Activated T-helper 1 cell treated with Interleukin-2 at 50 U/mL for 16 hours (primary cell): ENCODE measurements at places on chromosomes 11 and 22.
A peak's percentile ranks its signal among the peaks of the same experiment; 100 is the strongest.

DNA sequence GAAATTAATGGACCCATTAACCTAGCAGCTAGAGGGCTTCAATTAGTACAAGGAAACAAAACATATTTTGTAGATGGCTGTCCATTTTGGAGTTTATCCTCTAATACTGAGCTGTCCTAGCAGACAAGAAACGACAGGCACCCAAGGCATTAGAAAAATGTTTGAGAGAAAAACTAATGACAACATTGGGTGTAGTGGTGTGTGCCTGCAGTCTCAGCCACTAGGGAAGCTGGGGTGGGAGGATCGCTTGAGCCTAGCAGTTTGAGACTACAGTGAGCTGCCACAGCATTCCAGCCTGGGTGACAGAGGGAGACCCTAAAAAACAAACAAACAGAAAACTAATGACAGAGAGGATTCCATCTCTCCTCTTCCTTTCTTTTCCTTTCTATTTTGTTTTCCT is 1.5 kb downstream of the A4GALT start:
- no peak for DNase-seq

DNA sequence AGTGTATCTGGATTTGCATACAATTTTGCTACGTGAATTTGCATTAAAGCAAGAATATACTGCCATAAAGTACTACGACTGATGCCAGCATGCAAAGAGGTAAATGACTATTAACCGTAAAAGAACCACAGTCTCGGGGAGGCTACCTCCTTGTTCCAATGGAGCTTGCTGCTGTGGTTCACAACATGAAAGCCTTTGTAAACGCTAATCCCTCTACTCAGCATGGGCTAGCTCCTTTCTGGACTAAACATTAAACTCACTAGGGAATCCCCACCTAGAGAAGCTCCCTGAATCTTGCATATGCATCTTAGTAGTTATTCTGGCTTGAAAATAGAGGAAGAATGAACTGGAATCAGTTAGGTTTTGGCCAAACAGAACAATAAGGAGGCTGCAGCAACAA is 60.5 kb upstream of the ARHGAP32 start:
- no peak for DNase-seq

- DNase-seq = no peak
Observed at GRCh38 chr11:115919341-115920091, 415.3 kb upstream of the CADM1 start.

DNA sequence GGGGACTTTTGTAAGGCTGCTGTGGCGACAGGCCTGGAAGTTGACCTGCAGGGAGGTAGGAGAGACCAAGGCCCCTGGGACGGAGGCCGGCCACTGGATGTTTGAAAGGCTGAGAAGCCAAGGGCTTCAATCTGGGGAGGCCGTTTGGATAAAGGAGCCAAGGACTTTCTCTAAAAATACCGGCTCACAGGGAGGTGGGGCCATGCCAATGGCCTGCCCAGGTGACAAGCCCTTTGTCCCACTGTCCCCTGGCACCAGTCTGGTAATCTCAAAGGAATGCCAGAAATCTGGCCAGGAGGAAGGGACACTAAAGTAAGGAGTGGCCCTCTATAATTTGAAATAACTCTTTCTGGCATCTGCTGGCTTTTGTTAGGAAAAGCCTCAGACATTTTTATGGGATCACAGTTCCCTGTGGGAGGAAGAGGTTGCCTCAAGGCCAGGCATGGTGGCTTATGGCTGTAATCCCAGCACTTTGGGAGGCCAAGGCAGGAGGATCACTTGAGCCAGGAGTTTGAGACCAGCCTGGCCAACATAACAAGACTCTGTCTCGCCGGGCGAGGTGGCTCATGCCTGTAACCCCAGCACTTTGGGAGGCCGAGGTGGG is 1.9 kb upstream of the CHKA start:
- no peak for DNase-seq

GRCh38 chr11:45204761-45205160 is 58.3 kb downstream of the PRDM11 start:
- no peak for DNase-seq

DNA sequence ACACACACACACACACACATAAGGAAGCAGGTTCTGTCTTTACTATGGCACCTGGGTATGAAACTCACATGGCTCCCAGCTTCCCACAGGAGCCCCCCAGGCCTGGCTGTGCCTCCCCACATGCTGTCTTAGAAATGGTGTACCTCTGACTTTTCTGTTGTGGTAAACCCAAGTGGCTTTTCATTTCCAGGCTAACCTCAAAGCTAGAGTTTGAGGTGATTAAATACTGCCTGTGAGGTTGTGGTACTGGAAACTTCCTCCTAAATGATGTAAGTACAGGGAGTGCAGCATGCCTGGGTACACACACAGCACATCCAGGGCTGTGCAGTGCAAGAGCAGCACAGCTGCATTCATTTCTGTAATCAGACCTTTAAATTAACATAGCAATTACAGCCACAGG is 34.4 kb downstream of the ME3 start:
- no peak for DNase-seq

GRCh38 chr11:27719546-27719925 is 19.3 kb upstream of the BDNF start:
- DNase-seq = no peak

GRCh38 chr11:75024764-75025211 is 36.1 kb downstream of the NEU3 start:
- DNase-seq = no peak

GRCh38 chr22:45083659-45084305 is 74.0 kb upstream of the PHF21B start:
- DNase-seq = no peak

GRCh38 chr22:28333088-28333487 is 346.6 kb downstream of the TTC28 start:
- no peak for DNase-seq

DNA sequence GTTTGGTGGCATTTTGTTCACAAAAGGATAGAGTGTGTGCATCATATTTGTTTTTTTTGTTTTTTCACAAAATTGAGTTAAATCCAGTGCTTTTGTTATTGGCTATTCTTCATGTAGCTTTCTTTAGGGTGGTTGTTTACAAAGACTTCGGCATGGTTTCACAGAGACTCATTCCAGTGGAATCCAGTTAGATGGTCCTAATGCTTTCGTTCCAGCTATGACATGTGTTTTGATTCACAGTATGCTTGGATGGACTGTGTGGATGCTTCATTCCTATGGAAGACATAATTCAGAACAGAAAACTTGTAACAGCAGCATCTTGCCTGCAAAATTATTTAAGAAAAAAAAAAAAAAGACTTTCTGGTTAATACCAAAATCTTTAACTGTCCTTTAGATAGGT is 97.9 kb downstream of the PDHX start:
- no peak for DNase-seq

DNA sequence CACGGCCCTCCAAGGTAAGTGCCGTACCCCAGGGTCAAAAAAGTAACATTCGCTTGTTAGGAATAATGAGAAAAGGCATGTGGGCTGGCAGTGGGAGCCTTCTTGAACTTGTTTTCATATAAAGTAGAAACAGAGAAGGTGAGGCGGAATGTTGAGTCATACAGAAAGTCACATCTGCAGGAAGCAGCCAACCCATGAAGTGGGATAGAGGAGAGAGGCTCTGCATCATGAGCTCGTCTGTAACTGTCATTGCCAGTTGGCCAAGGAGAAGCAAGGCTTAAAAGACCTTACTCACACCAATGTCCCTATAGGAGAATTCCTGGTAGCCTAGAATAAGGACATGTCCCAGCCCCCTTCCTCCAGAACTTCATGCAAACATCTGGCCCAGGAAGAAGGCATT is 253.3 kb downstream of the BUD13 start:
- no peak for DNase-seq

DNA sequence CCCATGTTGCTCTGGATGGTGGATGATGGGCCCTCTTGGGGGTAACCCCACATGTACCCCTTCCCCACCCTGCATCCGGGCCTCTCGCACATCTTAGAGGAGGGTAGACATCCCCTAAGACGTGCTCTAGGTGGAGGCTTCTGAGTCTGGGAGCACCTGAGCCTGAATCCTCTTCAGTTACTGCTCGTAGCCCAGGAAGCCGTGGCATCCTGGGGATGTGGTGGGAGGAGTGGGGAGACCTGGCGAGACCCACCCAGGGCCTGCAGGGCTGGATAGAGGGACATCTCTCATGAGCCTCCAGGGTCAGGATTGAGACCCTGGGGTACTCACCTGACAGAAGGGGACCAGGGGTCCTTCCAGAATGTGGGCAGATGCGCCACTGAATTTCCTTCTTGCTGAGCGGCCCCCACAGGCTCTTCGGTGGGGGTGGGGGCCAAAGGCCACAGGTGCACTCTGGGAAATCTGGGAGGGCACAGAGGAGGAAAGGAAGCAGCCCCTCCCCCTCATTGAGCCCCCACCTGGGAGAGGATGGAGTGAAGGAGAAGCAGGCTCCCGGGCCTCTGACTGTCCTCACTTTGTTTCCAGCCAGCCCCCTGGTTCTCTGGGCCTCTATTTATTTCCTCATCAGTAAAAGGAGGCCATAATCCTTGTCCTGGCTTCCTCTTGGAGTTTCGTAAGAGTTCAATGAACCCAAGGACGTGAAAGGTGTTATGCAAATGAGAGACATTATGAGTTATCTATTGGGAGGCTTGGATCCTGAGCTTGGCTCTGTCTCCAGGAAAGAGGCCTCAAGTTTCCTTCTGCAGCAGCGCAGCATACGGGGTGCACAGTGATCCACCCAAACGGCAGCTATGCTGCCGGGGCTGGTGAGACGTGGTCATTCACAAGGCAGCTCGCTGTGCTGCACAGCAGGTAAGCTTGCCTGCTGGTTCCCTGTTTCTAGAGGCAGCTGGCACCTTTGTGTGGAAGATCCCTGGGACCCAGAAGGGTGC is 31.2 kb downstream of the KCNJ4 start:
- no peak for DNase-seq

GRCh38 chr11:72859126-72859525 is 44.9 kb downstream of the ATG16L2 start:
- DNase-seq = no peak

- DNase-seq = no peak
Observed at GRCh38 chr11:82326853-82327252, 406.8 kb downstream of the FAM181B start.

DNA sequence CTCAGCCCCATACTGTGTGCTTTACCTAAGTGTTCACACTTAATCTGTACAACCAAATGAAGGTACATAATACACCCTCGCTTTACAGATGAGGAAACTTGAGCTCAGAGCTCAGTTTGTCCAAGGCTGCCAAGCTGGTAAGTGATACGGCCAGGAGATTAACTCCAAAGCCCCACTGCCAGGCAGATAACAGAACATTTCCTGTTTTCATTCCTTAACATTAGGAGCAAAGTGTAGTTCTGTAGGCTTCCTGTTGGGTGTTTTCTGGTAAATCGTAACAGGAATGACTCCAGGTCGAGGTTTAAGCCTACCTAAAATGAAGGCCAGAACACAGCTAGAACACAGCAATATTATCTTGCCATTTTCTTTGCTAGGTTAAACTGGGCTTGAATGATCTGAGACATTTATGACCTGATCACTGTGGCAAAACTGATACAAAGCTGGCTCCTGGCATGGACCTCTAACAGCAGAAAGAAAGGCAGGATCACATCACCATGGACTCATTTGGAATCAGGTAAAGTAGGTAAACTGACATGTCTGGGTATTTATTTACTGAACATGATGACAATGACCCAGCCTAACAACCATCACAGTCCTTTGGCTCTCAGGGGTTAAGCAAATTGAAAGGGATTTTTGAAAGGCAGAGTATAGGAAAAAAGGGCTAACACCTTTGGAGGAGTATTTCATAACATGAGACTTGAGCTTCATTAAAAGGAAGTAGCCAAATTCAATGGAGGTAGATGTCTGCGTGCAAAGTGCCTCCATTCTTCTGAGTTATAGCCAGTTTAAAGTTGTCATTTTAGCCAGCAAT is 3.9 kb upstream of the NUP50 start:
- DNase-seq = no peak

DNA sequence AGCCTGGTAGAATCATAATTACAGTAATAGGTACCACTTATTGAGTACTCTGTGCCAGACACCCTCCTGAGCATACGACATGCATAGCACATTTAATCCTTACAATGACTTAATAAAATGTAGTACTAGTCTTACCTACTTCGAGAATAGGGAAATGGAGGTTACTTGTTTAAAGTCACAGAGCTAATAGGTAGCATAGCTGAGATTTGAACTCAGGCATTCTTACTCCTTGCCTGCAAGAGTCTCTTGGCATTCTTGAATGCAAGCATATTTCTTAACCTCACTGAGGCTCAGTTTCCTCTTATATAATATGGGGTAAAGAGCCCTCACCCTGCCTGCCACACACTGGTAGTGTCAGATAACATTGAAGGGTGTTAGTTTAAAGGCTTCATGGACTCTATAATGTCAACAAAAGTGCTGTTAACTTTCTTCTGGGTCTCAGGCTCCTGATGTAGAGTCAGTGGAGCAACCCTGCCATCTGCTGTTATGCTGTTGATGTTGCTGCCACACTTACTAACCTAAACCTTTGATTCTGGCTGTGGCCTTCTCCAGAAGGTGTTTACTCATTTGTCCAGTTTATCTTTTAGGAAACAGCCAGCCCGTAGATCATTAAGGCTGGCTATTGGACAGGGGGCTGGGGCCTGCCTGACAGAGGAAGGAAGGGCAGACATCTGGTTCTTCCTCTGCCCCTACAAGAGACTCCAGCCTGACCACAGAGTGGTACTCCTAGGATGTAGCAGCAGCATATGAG is 18.9 kb downstream of the LIMK2 start:
- DNase-seq = peak; percentile 20

- DNase-seq = no peak
Observed at GRCh38 chr11:65726660-65727059, 6.1 kb upstream of the RNASEH2C start.

- DNase-seq = peak; percentile 67
Observed at GRCh38 chr11:68843703-68844312, 2.1 kb upstream of the CPT1A start.

GRCh38 chr11:111819161-111819828 is 52.1 kb downstream of the ALG9 start:
- no peak for DNase-seq

DNA sequence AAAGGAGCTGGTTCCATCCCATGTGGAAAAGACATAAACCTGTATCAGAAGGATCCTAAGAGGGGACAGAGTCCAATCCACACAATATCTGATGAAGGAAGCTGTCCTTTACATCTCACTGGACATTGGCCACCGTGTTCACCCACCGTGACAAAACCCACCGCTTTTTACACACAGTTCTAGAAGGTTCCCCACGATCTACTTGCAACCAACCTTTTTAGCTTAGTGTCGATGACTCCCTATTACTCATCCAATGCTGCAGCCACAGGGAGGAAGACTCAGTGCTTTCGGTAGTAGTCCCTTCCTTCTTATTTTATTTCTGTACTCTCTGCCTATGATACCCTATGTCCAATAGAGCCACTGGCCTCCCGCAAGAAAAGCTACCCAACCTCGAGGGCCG is 65.4 kb downstream of the MAPK1 start:
- no peak for DNase-seq

GRCh38 chr22:17109113-17109865 is 11.9 kb downstream of the TMEM121B start:
- no peak for DNase-seq

DNA sequence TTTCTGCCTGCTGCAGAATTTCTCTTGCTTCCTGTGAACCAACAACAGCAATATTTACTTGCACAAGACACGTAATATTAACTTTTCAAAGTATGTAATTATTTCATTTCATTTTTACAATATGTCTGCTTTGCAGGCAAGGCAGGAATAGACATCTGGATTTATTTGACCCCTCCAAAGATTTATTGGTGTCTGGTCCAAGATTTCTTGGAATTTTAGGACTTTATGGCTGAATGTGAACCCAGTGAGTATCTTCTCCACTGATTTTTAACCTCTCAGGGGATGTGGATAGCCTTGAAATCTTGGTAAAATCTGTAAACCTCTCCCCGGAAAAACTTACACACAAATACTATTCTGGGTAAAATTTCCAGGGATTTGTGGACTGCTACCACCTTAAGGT is 61.5 kb downstream of the PKNOX2 start:
- no peak for DNase-seq

- no peak for DNase-seq
Observed at GRCh38 chr11:26078231-26078821, 253.6 kb upstream of the ANO3 start.
